ENCODE measurements at places on chromosomes 2 and 18. TPM values are rescaled to one million over a fixed set of nuclear protein-coding genes. Genes with fewer than 3 reads are reported as not detected.
A peak's percentile ranks its signal among the peaks of the same experiment; 100 is the strongest.

DNA sequence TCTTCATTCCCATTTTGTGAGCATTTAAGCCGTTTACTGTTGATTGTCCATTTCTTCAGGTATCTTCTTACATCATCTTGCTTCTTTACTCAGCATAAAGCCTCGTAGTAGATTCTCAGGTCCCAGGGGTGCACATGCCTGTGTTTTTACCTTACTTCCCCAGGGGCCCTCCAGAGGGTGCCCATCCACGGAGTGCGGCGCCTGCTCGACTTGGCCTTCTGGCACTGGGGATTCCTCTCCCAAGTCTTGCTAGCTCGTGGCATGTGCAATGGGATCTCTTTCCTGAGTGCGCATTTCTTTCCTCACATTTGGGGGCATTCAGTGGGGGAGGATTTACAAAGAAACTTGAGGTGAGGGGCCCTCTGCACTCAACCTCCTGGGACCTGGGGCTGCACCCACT is 148.1 kb downstream of the AGAP1 start:
- H3K36me3 ChIP-seq, result no peaks in the 10 kb centered on the region
- no peaks in the 10 kb centered on the region for H3K27me3 ChIP-seq
- no peak overlapping the region for H3K27ac ChIP-seq
- H3K4me1 ChIP-seq, result no peaks in the 10 kb centered on the region
- no peak for DNase-seq

B3GNT7 gene
- total RNA-seq, result 0.87 TPM

TMEM198 gene
- 1.2 TPM for total RNA-seq

DNA sequence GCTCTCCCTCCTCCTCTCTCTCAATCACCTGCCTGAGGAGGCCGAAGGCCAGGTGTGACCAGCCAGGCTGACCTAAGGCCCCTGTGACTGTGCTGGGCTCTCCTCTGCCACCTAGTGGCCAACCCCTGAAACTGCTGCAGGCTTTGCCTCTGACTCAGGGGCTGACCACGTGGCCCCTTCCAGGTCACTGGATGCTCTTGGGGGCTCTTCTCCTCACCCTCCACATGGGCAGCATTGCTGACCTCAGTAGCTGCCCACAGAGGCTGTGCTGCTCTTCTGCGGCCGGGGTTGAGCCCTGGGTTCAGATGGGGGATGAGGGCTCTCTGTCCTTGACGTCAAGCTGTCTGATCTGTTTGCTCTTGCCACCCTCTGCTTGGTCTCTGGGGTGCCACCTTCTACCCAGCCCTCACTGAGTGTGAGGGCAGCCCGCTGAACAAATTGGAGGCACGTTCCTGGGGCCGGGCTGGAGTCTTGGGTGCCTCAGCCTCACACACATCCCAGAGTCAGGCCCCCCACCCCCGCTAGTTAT is 122.7 kb downstream of the TWIST2 start:
- no peaks in the 10 kb centered on the region for H3K27me3 ChIP-seq
- no peak overlapping the region for H3K4me3 ChIP-seq
- no peaks in the 10 kb centered on the region for H3K4me1 ChIP-seq
- no peaks in the 10 kb centered on the region for H3K36me3 ChIP-seq

PARD3B gene
- total RNA-seq, result 5.3 TPM

COBLL1 gene
- total RNA-seq, result 133 TPM

DNA sequence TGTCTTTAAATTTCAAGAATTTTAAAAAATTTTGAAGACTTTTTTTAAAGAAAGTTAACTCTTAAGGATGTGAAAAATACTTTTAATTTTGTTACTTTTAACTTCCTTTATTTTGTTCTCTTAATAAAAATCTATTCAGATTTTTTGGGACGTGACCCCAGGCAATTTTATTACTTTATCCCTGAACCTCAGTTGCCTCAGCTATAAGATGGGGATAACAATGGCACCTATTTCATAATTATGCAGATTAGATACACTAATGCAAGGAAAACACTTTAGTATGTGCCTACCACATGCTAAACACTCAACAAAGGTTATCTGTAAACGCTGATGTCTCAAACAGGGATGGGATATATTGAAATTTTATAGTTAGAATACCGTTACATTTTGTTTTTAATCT is 1.5 kb upstream of the SCYGR1 start:
- H3K27ac ChIP-seq, result no peak overlapping the region
- H3K27me3 ChIP-seq, result no peaks in the 10 kb centered on the region
- DNase-seq, result no peak
- no peaks in the 10 kb centered on the region for H3K4me1 ChIP-seq
- H3K36me3 ChIP-seq, result no peaks in the 10 kb centered on the region

GRCh38 chr2:156958374-156958773 is 299.1 kb upstream of the GALNT5 start:
- no peak for DNase-seq
- H3K27ac ChIP-seq, result no peak overlapping the region
- no peaks in the 10 kb centered on the region for H3K4me1 ChIP-seq

DNA sequence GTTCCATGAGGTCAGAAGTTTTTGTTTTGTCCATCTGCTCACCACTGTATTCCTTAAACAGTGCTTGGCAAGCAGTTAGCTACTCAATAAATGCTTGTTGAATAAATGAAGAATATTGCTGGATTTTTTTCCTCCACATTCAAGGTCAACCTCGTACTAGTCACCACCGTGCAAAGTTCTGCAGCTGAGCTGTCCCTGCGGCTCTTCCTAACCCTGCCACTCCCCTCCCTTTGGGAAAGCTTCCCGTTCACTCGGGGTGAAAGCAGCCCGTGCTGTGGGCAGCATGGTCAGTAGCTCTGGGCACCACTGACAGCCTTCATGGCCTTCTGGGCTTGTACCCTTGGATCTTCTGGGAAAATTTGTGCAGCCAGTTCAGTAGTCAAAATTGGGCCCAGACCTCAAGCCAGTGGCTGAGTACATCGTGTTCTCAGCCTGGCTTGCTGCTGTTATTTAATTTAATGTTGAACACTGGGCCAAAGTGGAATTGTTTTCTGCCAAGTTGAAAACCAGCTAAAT is 469.3 kb upstream of the RAB12 start:
- H3K4me1 ChIP-seq, result no peaks in the 10 kb centered on the region
- H3K4me3 ChIP-seq, result no peak overlapping the region
- no peaks in the 10 kb centered on the region for H3K27me3 ChIP-seq
- no peak for DNase-seq
- no peak overlapping the region for H3K27ac ChIP-seq
- no peaks in the 10 kb centered on the region for H3K36me3 ChIP-seq

SERPINB5 gene
- total RNA-seq, result not detected

STEAP3 gene
- total RNA-seq, result 118 TPM

- no peak overlapping the region for H3K27ac ChIP-seq
- peaks cover 44% of the 10 kb centered on the region for H3K4me1 ChIP-seq
Measured at GRCh38 chr2:72993147-72993932, 76.0 kb downstream of the EMX1 start.

FBLN7 gene
- 5.4 TPM for total RNA-seq

DNA sequence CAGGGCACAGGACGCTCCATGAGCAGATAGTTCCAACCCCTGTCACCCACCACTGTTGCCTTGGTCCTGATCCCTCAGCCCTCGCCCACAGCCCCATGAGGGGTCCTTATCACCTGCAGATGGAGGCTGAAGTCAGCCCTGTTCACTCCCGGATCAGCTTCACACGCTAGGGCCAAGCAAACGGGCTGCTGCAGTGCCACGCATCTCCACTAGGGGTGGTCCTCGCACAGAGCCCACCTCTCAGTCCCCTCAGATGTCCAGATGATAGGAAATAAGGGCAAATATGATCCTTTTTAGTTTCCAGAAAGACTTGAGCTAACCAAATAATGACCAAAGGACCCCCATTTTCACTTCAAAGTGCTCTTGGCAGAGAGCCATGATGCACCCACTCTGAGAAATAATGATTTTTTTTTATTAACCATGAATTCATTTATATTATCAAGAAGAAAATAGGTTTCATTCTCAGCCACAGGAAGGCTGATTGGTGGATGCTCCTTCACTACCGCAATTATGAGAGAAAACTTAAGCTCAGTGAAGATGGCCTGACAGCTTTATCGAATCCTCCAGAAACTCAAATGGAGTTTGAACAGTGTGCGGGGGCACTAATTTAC is 71.9 kb upstream of the KLHL29 start:
- H3K4me1 ChIP-seq, result no peaks in the 10 kb centered on the region
- H3K27me3 ChIP-seq, result no peaks in the 10 kb centered on the region
- H3K27ac ChIP-seq, result no peak overlapping the region

- no peaks in the 10 kb centered on the region for H3K27me3 ChIP-seq
- H3K36me3 ChIP-seq, result no peaks in the 10 kb centered on the region
- H3K4me1 ChIP-seq, result no peaks in the 10 kb centered on the region
- no peak overlapping the region for H3K27ac ChIP-seq
- H3K4me3 ChIP-seq, result no peak overlapping the region
- peak; percentile 54 for DNase-seq
Measured at GRCh38 chr2:137865954-137866540, 98.2 kb upstream of the HNMT start.

DNA sequence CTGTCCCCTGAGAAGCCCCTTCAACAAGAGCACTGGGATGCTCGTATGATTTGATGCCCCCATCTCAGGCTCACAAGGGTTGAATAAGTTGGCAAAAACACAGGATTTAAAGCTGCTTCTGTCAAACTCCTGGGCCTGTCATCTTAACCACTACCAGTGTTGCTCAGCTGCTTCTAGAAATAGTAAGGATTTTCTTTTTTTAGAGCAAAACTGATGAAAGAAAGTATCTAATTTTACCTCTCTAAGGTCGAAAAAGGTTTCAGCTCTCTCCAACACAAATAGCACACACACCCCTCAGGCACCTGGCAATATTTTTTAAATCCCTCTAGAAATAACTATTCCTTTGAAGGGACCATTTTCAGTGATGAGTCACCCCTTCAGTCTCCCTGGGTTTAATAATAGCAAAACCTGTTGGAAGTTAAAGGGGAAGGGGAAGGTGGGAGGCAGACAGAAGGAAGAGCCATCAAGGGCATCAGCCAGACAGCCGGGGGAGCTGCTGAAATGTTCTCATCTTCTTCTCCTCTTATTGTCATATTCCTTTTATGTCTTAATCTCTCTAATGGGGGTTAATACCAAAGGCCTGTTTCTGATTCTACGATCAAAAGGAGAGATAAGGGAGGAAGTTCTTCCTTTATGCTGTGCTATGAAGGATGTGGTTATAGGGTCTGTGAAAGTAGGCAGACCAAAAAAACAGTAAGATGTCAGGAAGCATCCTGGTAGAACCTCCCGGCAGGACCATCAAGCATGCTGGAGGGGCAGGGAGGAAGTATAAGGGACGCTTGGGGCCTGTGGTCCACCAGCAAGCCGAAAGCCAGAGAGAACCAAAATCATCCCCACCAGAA is 31.9 kb upstream of the SLC35G4 start:
- no peak overlapping the region for H3K4me3 ChIP-seq
- H3K4me1 ChIP-seq, result no peaks in the 10 kb centered on the region
- no peaks in the 10 kb centered on the region for H3K36me3 ChIP-seq
- DNase-seq, result no peak
- no peaks in the 10 kb centered on the region for H3K27me3 ChIP-seq

- no peaks in the 10 kb centered on the region for H3K27me3 ChIP-seq
- peaks cover 15% of the 10 kb centered on the region for H3K4me1 ChIP-seq
- no peaks in the 10 kb centered on the region for H3K36me3 ChIP-seq
Measured at GRCh38 chr2:101123795-101124471, 27.2 kb downstream of the TBC1D8 start.

DNA sequence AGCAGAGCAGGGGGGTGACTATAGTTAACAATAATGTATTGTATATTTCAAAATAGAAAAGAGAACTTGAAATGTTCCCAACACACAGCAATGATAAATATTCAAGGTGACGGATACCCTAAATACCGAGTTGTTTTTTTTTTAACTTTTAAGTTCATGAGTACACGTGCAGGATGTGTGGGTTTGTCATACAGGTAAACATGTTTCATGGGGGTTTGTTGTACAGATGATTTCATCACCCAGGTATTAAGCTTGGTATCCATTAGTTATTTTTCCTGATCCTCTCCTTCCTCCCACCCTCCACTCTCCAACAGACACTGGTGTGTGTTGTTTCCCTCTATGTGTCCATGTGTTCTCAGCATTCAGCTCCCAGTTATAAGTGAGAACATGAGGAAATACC is 164.5 kb upstream of the DNMT3A start:
- H3K4me3 ChIP-seq, result no peak overlapping the region
- no peak for DNase-seq
- H3K36me3 ChIP-seq, result no peaks in the 10 kb centered on the region
- H3K27ac ChIP-seq, result no peak overlapping the region
- H3K27me3 ChIP-seq, result no peaks in the 10 kb centered on the region
- no peaks in the 10 kb centered on the region for H3K4me1 ChIP-seq

- H3K27me3 ChIP-seq, result no peaks in the 10 kb centered on the region
- H3K36me3 ChIP-seq, result no peaks in the 10 kb centered on the region
- no peak overlapping the region for H3K4me3 ChIP-seq
- DNase-seq, result no peak
Measured at GRCh38 chr2:108611021-108611420, 76.8 kb downstream of the LIMS1 start.
